Right cardiac atrium (tissue), 5 donors: ENCODE measurements at places on chromosomes 3 and 15. TPM values are rescaled to one million over a fixed set of nuclear protein-coding genes. Genes with fewer than 3 reads are reported as not detected.

GRCh38 chr3:143433787-143434378 is 314.3 kb downstream of the CHST2 start:
- no peak for DNase-seq

DNA sequence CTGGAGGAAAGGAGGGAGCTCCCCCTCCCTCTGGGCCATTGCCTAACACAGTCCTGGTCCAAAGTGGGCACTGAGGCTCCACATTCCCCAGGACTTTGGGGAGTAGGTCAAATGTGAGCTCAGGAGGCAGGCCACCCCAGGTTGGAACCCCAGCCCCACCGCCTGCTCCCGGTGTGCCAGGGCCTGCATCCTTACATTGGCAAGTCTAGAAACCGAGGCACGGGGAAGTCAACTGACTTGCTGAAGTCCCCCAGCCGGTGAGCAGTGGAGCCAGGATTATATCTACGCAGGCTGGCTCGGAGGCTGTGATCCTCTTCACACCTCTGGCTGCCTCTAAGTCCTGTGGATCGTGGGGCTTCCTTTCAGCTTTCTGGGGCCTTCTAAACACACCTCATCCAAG is 48.7 kb downstream of the RHCG start:
- no peak for DNase-seq

DNA sequence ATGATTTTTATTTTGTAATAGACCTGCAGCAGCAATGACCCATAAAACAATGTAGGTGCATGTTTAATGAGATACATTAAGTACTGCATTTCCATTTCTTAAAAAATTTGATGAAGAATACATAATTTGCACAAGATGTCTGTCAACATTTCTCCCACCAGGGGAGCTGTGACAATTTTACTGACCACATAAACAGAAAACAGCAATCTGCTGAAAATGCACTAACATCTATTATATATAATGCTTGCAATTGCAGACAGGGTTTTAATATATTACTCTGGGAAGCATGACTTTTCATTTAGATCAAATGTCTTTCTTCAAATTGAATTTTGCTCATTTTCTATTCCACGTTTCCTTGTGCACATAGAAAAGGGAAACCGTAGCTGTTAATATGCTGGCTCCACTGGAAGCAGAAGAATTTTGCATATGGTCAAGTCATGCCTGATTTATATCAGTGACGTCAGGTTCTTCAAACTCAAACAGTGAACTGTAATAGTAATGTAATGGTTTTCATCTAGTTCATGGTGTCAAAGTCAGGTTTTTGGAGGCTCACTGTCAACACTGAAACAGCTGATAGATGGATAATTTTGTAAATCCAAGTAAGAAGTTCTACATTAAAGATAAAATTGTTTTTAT is 79.8 kb upstream of the IGF1R start:
- no peak for DNase-seq

DNA sequence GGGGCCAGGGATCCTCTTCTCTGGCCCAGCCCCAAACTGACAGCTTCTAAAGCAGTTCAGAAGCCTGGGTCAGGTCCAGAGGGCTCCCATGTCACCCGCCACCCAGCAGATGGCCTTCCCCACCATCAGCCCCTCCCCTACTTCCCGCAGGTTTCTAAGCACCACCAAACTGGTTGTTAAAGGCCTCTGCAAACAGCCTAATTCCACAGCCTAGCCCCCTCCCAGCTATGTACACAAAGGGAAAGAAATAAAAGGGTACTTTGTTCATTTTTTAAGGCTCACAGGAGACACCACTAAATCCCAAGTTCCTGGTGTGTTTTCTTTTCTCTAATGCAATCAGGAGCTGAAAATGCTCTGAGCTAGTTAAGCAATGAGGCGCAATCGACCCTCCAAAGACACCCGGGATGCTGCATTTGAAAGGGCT is 30.6 kb downstream of the PLCH1 start:
- DNase-seq = no peak

GRCh38 chr3:81214631-81215030 is 546.8 kb downstream of the GBE1 start:
- no peak for DNase-seq

DNA sequence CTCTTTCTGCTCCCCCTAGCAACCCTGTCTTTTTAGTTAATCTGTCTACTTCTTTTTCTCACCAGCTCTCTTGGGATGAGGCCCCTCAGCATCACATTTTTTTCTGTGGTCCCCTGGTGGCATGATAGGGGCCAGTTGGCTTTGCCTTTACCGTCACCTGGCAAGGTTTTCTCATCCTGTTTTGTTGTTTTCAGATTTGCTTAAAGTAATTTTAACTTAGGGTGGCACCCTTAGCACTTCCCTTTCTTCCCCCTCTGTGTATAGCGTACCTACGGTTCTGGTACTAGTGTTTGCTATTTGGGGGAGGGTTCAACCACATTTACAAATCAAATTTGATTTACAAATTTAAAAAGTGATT is 35.6 kb downstream of the PDCD6IP start:
- DNase-seq = no peak

GRCh38 chr15:80732818-80733217 is 37.7 kb downstream of the ABHD17C start:
- no peak for DNase-seq

- DNase-seq = no peak
Measured at GRCh38 chr15:39931615-39932014, 2.3 kb upstream of the EIF2AK4 start.

DNA sequence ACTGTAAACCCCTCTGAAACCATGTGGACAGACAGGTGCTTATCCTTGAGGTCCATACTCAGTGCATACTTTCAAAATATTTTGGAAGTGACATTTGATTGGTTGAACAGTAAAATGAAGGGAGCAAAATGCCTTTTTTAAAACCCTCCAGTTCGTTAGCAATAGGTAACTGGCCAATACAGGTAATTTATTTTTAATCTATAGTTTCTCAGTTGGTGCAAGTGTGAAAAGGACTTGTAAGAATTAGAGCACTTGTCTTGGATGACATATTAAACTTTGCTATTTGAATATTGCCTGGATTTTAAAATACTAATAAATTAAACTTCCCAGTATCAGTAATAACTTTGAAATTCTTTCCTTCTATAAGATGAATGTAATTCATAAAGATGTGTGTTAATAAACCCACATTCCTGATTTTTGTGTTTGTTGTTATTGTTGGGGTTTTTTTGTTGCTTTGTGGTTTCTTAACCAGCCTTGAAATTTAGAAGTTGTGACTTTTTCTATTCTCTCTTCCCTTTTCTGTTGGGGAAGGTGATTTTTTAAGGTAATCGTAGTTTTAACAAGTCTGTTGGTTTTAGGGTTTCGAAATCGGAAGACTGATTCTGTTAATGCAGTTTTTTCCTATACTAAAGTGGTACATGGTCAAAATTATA is 90.0 kb downstream of the STT3B start:
- no peak for DNase-seq

GRCh38 chr15:73631915-73632669 is 1.1 kb downstream of the NPTN start:
- DNase-seq = peak; percentile 48

- DNase-seq = peak; percentile 96
Measured at GRCh38 chr15:73982222-73982962, 9.7 kb downstream of the STOML1 start.

DNA sequence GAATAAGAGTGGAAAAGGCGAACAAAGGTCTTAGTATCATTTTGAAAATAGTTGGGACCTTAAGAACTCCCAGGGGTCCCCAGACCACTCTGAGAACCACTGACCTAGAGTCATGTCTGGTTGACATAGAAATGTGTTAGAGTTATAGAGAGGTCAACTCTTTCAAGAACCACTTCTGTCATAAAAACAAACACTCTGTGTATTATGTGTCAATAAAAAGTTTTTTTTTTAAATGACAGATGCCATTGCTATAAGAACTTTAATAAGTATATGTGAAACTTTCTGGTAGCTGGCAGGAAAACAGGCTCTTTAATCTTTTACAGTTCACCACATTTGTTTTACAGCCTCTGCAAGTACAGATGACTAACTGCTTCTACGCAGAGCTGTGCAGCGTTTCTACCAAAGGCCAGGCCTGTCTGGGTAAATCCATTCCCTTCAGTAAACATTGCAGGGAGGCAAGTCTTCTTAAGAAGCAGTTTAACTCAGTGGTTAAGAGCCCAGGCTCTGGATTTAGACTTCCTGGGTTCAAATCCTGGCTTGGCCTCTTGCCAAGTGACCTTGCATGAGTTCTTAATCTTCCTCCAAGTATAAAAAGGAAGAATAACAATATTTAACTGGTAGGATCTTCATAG is 56.6 kb downstream of the RFTN1 start:
- DNase-seq = no peak

GRCh38 chr3:65558826-65559225 is 479.9 kb downstream of the MAGI1 start:
- DNase-seq = no peak

DNA sequence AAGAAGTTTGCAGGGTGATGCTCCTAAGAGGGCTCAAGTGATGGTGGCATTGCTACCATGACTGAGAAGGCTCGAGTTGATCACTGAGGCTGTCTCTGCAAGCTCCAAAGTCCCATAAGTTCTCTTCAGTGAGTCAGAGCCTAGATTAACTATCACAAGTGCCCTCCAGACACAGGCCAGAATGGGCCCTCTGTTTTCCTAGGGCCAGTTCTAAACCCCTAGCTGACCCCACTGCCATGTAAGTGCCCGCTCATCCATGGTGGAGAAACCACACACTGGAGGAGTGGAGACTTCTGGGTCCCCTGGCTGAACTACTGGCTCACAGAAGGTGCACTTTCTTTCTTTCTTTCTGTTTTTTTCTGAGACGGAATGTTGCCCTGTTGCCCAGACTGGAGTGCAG is 87.6 kb upstream of the WNT5A start:
- DNase-seq = no peak

Gene AMT
- total RNA-seq = 33.7 TPM

Gene CELF6
- total RNA-seq = 0.42 TPM

Gene MITF
- total RNA-seq = 64.0 TPM

Gene CX3CR1
- 0.94 TPM for total RNA-seq

Gene PP2D1
- total RNA-seq = not detected

Gene SLC35A5
- 18.6 TPM for total RNA-seq

Gene LRRC28
- 30.9 TPM for total RNA-seq
